ENCODE measurements at places on chromosomes 1 and 21.

DNA sequence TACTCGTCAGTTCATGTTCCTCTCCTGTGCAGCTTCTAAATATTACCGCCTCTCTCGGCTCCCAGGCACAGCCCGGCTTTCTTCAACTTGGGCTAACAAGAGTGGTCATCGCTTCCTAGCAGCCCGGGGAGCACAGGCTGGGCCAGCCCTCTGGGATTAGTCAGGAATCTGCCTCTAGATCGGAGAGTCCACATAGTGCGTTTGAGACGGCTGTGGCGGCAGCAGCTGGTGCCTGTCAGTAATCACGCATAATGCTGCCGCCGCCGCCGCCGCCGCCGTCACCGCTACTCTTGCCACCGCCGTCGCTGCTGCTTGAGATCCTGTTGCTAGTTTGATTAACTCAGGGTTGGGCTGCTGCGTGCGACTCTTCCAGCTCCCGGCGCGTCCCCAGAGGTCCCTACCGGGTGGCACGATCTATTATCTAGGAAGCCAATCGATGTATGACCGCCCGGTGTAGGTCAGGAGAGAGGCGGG, at the start of gene RXRG:
RXRG (minus strand) TSS at position 230 of the 474 bp plus-strand sequence. CDS start 233 bp downstream, outside the sequence.
- no peak for DNase-seq

DNA sequence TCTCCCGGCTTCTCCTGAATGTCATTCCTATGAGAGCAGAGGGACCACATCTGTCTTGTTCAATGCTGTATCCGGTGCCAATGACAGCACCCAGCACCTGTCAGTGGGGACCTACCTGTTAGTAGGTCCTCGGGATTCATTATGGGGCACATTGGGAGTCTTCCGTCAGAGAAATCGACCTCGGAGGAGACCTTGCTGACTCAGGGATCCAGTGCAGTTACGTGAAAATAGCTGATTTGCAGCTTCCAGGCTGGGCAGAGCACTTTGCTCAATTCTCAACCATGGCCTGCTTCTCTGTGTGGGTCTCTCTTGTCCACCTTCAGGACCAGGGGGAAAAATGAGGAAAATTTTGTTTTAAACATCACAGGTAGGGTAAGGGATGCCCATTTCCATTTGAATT, 130.2 kb downstream of the PRDM2 start:
- DNase-seq, result no peak

- no peak for DNase-seq
Measured at GRCh38 chr1:183366116-183366515, 52.1 kb downstream of the NMNAT2 start.

DNA sequence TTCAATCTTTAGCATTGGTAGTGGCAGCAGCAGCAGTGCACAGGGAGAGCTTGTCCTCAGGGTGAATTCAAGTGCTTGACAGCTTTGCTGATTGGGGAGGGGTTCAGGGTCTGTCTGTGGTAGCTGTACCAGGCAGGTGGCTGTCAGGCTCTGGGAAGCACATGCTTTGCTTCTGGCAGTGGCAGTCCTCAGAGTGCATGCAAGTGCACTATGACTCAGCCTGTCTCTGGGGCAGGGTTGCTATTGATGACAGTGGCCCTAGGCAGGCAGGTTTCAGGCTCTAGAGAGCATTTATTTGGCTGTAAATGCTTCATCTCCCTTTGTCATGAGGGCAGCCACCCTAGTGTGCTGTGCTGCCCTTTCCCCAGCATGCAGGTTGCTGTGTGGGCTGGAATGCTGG, 251.9 kb upstream of the LRRC7 start:
- no peak for DNase-seq

DNA sequence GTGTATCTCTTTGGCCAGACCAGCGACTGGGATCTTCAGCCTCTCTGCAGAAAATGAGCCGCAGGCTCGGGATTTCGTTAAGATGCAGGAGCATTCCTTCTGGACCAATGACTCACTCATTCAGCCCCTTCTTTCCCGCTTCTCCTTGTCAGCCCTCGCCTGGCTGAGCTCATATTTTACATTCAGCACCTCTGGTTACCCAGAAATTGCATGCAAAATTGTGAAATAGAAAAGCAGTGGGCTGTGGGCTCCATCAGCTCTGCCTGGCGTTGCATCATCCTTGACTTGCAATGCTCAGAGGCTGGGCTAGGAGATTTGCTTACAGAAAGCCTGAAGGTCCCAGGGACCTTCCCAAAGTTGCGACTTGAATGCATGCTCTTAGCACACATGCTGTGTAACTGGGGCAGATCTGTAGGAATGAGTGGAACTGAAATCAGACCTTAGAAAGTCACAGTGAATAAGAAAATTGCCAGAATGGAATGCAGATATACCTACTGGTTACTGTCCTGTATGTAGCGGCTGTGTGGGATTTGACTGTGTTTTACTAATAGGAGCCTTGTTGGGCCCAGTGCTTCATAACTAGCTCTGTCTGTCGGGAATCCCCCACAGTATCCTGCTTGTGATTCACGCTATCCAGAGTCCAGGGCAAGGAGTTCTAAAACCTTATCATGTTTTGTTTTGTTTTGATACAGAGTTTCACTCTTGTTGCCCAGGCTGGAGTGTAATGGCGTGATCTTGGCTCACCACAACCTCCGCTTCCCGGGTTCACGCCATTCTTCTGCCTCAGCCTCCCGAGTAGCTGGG, 444.8 kb downstream of the KIF26B start:
- no peak for DNase-seq

GRCh38 chr1:2132222-2133038, 62.1 kb downstream of the FAAP20 start:
- DNase-seq, result no peak

DNA sequence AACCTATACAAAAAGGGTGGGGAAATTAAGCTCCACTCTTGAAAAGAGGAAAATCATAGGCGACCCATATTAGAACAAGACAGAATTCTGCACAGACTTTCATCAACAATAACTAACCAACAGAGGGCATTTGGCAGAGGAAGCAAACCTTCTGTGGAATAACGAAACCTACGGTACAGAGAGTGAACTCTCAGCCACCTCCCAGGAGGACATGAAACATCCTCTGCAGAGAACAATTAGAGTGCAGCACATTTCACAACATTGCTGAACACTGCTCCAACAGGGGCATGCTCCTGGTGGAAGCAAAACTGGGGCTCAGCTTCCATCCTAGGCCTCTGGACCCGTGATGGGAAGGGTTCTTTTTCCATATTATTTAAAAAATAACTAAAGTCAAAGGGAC, 110.9 kb downstream of the KCNJ15 start:
- no peak for DNase-seq

GRCh38 chr1:115347282-115347681, 9.2 kb upstream of the NGF start:
- DNase-seq, result no peak
